ENCODE measurements at places on chromosomes 6 and 20. TPM values are rescaled to one million over a fixed set of nuclear protein-coding genes. Genes with fewer than 3 reads are reported as not detected.
A peak's percentile ranks its signal among the peaks of the same experiment; 100 is the strongest.

DNA sequence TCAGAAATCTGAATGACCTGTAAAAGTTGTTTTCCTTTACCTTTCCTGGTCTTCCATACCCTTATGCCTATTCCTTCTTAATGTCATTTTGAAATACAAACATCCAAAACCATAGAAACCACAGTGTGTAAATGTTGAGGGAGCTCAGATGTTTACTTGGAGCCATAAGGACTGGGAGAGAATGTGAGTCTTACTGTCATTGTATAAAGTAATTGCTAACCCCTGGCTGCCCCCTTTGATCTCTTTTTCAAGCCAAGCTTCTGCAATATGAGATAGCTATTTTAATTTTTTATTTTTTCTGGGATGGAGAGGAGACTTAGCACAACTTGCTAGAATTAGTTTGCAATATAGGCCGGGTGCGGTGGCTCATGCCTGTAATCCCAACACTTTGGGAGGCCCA lies 124.4 kb upstream of the AKIRIN2 start:
- DNase-seq, result no peak

AKAP12 gene
- total RNA-seq, result 70.1 TPM

GRCh38 chr6:51562198-51562597 lies 525.2 kb downstream of the PKHD1 start:
- no peak for DNase-seq

FRK gene
- total RNA-seq, result 1.1 TPM

GRCh38 chr20:20498076-20498861 lies 130.4 kb downstream of the INSM1 start:
- DNase-seq, result no peak

GRCh38 chr6:81088145-81088544 lies 664.3 kb downstream of the TENT5A start:
- no peak for DNase-seq

GRCh38 chr20:42399802-42400201 lies 781.6 kb upstream of the CHD6 start:
- DNase-seq, result no peak

LPIN3 gene
- 10.3 TPM for total RNA-seq

DNA sequence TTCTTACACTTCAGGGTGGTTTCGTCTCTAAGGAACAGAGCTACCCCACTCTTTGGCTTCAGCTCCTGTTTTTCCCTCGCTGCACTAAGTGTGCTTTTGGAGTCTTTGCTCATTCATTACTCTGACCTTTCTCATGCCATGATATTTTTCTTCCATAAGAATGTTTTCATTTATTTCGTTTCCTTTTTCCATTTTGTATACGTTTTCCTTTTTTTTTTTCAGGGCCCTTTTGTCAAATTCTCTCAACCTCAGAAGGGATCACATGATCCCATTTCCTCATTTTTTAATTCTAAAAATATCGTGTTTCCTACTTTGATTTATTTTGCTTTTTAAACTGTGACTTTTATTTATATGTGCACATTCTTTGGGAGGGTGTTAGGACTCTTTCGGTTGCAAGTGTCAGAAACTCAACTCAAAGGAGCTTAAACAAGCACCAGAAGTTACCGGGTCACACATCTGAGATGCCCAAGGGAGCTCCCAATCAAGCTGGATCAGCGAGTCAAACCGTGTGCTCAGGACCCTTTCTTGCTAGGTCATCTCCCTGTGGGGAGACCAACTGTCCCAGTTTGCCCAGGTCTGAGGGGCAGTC lies 40.6 kb downstream of the GCNT2 start:
- no peak for DNase-seq

DNA sequence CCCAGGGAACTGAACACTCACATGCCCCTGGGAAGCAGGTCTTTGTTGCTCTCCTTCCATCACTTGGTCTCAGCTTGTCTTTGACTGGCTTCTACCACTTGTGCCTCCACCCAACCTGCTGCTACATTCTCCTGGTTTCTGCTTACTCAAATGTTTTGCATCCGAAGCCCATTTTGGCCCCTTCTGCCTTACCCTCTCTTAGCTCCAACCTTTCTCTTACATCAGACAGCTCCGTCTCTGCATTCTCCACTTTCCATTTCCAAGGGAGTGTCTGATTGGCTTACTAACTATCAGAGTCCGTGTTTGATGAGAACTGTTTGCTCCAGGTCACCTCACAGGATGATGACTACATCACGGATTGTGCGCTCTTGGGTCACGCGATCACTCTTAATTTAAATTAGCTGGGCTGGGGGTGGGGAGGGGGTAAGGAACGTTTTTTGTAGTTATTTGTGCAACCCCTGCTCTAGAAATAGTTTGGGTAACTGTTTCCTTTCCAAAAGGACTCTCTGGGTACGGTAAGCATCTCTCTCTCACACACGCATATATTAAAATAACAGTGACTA lies 844 bp upstream of the ABRACL start:
- DNase-seq, result no peak

DNA sequence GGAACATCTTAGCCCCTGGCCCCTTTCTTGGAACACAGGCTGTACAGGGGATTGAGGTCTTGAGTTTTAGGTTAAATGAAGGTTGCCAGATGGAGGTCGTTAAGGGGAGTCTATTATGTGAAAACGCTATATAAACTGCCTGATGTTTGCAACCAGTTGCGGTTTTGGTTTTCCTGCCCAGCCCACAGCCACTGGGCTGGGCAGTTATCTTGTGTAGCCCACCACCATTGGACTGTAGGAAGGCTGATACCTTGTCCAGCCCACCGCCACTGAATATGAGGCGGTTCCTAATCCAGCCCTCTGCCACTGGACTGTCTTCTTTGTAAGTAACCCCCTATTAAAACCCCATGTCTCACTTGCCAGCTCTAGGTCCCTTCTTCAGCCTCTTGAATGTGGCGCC lies 42.3 kb upstream of the COL21A1 start:
- no peak for DNase-seq

DNA sequence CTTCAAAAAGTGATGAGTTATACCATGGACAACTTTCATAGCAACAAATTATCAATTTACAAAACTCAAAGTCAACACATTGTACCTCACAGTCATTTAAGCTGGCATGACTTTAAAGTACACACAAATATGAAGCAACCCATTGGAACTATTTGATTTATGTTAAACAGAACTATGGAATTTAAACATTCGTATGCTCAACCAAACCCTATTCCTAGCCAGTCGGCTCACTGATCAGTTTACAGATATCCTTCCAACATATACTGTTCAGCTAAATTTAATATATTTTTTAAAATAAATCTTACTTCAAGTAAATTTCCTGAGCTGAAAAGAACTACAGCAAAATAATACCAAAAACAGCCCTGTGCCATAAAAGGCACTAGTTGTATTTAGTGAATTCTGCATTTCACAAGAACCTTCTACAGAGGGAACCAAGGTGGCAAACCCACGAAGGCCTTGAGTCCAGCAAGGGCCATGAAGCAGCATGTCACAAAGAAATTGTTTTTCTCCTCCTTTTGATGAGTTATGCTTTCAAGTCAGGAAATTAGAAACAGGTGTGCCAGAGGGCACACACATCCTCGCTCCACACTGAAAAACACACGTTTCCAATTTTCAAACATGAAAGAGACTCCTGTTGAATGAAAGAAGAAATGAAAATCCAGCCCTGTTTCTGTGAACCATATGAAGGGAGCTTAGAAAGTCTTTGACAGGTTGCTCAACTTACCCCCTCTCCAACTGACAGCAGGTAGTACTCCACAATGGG lies 122.8 kb downstream of the TASP1 start:
- DNase-seq, result no peak

DNA sequence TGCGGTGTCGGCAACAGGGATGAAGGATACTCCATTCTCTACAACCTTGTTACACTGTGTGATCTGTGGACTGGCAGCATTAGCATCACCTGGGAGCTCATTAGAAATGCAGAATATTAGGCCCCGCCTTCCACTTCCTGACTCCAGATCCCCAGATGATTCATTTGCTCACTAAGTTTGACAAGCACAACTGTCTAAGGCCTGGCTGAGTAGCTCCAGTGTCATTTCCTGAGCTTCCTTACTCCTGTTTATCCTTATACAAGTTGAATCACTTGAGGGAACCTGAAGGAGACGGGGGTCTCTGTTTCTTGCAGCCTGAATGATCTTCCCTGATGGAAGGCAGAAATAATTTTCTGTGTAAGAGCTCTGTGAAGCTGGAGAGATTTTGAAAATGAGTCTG lies 32.7 kb upstream of the PROKR2 start:
- DNase-seq, result no peak

PPIL4 gene
- total RNA-seq, result 33.3 TPM

DNA sequence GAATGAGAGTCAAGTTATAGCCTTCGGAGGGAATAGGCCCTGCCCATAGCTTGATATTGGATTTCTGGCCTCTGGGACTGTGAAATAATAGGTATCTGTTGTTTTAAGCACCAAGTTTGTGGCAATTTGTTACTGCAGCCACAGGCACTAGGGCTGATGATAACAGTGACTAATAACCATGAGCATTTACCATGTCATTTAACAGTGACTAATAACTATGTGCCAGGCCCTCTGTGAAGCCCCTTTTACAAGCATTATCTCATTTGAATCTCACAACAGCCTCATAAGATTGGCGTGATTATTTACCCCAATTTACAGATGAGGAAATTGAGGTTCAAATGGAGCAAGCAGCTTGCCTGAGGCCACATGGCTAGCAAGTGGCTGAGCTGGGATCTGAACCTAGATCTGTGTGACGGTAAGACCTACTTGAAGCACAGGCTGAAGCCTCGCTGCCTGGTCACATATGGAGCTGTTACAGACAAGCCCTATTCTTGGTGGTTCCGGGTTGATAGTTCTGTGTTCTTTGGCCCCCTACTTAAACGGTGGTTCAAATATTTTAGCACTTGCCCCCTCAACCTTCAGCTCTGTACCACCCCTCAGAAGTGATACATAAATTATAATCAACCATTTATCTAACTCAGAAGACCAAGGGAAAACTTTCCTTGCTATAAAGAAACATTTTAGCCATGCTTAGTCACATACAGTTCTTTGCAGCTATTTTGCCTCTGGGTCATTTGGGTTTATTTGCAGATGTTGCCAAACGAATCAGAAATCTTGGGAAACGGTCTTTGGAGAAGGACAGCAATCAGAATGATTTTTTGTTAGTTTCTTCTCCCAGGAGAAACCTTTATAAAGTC lies 98.3 kb downstream of the ELOVL5 start:
- DNase-seq, result peak; percentile 83

DNA sequence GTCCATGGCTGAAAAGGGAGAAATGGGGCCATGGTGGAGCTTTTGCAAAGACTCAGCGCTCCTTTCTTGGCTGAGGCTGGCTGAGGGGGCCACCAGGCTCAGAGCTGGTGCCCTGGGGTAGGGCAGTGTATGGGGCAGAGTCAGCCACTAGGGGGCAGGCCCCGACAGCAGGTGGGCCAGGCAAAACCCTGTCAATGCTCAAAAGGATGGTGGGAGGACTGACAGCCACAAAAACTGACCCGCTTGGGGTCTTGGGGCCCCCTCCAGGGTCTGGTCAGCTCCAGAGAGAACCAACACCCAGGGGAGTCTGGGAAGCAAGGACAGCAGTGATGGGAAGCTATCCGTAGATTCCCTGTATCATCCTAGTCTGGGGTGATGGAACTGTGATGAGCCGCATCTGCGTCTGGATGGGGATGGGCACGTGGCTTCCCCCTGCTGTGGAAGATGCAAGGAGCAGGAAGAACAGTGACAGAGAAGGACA lies 306.9 kb downstream of the DHX35 start:
- DNase-seq, result peak; percentile 81

Measured in osteoblast (primary cell).